Hippocampal formation (tissue), 2 donors: ENCODE measurements at places on chromosomes 16 and 17.

GRCh38 chr16:58684001-58684353, 593 bp downstream of the SLC38A7 start:
- no peak for DNase-seq

DNA sequence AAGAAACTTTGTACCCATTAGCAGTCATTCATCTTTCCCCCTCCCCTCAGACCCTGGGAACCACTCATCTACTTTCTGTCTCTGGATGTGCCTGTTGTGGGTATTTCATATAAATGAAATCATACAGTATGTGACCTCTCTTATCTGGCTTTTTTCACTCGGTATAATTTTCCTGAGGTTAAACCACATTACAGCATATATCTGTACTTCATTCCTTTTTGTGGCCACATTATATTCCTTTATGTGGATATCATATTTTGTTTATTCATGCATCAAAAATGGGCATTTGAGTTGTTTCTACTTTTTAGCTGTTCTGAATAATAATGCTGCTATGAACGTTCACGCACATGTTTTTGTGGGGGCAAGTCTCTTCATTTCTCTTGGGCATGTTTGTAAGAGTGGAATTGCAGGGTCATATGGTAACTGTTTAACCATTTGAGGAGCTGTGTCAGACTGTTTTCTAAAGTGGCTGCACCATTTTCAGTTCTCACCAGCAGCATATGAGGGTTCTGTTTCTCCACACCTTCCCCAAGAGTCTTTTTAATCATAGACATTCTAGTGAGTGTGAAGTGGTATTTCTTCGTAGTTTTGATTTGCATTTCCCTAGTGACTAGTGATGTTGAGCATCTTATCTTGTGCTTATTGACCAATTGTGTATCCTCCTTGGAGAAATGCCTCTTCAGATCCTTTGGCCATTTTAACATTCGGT, 3.8 kb downstream of the SNX29 start:
- DNase-seq, result no peak

DNA sequence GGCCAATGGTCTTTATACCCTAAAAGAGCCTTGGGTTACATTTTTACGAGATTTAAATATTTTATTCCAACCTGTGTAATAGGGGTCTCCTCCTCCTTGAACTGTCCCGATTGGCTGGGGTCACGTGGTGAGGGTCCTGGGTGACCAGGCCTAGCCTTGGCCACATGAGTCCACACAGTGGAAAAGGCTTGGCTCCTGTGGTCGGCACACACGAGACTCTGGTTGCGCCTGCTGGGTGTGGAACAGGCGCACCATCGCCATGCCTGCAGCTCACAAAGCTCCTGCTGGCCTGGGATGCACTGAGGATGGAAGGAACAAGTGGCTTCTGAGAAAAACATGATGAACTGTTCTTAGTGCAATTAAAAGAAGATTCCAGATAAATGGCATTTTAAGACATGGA, 103.9 kb upstream of the ZNF750 start:
- DNase-seq, result no peak

- DNase-seq, result no peak
These were observed 19.5 kb downstream of the PRR11 start for GRCh38 chr17:59175076-59175475.

- no peak for DNase-seq
These were observed 160.3 kb upstream of the DYNLRB2 start for GRCh38 chr16:80380514-80380913.

DNA sequence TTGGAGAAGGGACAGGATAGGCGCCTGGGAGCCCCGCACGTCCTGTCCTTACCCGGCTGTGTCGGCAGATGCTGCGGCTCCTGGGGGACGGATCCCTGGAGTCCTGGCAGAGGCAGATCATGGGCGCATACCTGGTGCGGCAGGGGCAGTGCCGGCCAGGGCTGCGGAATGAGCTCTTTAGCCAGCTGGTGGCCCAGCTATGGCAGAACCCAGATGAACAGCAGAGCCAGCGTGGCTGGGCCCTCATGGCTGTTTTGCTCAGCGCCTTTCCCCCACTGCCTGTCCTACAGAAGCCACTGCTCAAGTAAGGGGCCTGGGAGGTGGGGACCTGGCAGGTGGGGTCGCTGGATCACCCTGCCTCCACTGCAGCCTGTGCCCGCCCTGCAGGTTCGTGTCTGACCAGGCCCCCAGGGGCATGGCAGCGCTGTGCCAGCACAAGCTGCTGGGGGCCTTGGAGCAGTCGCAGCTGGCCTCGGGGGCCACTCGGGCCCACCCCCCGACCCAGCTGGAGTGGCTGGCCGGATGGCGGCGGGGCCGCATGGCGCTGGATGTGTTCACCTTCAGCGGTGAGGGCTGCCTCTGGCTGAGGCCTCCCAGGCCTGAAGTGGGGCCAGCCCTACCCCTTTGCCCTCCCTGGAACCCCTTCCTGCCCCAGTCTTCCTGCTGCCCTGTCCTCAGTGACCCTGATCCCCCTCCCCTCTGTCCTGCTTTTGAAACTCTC, 20.2 kb upstream of the SMIM5 start:
- no peak for DNase-seq

DNA sequence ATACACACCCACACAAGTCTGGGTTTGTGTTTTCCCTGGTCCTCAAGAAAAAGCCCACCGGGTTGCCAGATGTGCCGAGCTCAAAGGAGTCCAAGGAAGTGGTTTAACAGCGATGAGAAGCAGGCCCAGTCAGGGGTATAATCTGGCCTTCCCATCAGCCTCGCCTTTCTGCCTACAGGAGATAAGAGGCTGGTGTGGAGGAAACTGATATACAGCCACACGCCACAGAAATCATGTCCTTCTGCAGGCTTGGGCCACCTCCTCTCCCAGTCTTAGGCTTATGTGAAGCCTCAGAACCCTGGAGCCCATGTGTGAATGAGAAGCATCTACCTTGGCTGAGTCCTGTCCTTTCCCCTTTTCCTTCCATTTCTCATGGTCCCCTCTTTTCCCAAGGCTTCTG, 43.6 kb upstream of the MMP2 start:
- no peak for DNase-seq

DNA sequence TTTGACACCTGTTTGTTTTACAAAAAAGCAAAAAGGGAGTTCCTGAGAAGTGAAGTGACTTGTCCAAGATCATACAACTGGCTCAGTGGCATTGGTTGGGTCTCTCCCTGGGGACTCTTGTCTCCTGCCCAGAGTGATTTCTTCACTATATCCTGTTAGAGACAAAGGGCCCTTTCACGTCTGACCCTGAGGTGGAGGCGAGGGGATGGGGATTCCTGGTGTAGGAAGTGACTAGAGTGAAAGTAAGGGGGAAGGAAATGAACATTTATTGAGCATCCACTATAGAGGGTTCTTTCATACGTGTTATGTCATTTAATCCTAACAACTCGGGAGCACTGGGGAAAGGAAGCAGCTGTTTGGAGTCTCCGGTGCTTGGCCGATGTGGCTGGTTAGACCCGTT, 9.0 kb downstream of the ITGB3 start:
- DNase-seq, result no peak

DNA sequence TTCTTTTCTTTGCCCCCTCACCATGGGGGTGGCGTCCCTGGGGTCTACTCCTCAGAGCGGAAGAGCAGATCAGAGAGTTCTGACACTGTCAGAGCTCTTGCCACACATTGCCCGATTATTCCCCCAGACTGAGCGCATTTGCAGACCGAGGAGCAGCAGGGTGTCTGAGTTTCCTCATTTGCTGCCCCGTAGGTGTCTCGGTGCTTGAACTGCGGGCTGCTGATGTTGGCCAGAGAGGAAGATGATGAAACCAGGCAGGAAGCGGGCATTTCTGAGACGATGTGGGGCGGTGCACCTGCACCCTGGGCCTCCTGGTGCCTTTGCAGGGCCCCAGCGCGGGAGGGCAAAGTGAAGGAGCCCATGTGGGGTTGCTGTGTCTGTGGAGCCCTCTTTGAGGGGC, 55.2 kb downstream of the ARSG start:
- DNase-seq, result no peak

DNA sequence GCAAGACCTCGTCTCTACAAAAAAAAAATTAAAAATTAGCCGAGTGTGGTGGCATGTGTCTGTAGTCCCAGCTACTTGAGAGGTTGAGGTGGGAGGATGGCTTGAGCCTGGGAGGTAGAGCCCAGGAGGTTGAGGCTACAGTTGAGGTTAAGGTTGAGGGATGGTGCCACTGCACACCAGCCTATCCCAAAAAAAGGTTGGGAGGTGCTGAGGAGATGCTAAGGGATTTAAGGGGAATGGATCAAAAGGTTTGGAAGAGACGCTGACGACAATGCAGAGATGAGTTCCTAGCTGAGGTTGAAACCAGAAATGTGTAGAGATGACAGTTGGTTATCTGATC, 4.7 kb upstream of the NSMCE1 start:
- no peak for DNase-seq

- DNase-seq, result peak; percentile 62
These were observed 162.5 kb downstream of the MAF start for GRCh38 chr16:79437764-79438751.

DNA sequence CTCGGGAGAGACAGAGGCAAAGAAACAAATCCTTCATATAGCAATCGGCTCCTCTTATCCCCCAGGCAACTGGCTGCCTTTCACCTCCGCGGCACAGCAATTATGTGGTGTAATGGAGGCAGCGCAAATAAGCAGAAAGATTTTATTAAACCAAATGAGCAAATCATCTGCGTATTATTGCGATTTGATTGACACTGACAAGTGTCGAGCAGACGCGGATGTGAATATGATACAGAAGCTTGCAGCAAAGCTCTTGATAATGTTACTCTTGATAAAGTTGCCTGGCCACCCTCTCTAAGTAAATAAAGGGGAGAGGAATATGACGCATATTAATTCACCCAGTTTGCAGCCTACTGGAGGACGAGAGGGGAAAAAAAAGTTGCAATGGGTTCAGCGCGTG, 26.5 kb upstream of the AKTIP start:
- no peak for DNase-seq

- DNase-seq, result no peak
These were observed 167.8 kb downstream of the KATNIP start for GRCh38 chr16:27717726-27718125.

DNA sequence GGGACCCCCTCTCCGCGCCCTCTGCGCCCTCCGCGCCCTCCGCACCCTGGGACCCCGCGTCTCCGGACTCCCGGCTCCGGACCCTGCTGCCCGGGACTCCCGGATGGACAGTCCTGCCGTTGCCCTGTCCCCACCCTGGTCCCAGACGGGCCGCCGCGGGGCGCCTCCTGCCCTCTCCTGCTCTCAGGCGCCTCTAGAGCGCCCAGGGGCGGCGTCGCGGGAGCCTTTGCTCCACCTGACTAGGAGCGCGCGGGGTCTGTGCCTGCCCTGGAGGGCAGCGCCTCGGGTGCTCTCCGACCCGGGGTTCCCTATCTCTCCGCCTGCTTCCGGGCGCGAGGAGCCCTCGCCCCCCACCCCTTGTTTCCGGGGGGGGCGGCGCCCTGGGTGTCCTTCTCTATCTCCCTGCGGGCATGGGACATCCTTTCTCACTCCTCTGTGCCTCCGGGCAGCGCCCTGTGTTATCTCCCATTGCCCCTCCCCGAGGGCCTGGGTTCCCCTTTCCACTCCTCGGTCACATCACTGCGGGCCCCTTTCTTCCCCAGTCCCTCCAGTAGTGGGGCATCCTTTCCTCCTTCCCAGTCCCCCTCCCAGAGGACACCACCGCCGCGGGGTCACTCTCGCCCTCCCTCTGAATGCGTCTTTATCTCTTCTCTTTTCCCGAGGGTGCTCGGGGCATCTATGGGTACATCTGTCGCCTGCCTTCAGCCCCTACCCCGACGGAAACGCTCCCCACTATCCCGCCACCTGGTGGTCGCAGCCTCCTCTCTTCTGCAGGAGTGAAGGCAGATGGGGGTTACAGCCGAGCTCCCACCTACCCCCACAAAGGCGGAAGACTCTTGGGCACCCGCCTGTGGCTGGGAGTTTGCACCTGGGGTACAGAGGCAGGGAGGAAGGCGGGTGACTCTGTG, 875 bp downstream of the PRKCB start:
- DNase-seq, result no peak

- no peak for DNase-seq
These were observed 516.2 kb downstream of the HAPSTR1 start for GRCh38 chr16:9607515-9608230.

DNA sequence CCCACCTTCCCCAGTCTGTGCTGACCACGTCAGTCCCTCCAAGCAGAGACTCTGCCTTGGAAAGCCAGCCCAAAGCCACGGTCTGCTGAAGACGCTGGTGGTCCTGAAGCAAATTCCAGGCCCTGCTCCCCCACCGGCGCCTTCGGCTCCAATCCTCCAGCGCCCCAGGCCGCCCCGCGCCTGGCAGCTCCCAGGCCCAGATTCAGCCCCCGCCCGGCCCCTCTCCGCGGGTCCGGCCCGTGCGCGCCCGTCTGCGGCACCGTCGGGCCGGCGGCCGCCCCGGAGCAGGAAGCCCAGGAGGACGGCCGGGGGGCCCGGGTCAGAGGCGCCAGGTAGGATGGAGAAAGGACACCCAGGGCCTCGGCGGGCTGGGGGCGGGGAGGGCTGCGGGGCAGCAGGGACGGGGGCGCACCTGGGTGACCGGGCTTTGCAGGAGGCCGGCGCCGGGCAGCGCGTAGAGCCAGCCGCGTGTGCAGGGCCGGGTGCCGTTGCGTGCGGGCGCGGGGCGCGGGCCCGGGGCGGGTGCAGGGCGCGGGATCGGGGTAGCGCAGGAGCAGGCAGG, 594 bp upstream of the SLC22A31 start:
- no peak for DNase-seq

DNA sequence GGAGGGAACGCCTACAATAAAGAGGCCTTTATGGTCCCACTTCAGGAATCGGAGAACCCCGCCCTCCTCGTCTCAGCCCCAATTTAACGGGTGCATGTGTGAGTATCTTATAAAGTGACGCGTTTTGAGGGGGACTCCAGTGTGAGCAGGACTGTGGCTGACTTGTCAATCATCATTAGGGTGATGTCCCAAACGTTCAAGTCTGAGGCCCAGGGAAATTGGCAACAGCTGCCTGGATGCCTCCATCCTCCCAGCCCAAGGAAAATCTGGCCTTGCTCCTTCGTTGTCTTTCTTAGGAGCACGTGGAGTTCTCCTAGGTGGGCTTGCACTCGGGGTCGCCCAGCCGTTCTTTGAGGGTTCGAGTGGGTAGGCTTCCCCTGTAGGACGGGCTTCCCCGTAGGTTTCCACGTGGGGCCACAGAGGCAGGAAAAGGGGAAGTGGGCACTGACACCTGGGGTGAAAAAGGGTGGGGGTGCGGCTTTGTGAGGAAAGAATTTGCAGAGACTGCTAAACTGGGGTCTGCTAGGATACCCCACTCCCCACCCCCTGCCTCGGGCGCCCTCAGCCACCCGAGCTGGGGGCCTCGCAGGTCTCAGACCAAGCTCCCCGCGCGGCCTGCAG, 561 bp upstream of the HERPUD1 start:
- DNase-seq, result no peak

DNA sequence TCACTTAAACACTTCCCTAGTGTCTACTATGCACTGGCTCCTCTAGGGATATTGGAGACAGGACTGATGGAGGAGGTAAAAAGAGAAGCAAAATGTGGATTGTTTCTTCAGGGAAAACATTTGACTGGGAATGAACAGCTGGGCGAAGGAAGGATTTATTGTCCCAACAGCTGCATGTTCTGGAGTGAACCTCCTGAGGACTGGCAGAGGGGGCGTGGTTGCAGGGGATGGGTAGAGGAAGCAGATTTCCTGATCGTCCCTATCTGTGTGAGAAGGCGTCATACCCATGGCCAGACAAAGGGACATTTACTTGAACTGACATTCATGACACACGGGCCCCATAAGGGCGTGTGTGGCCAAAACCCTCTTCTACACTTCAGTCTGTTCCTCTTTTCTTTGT, 321.5 kb downstream of the MAP2K4 start:
- no peak for DNase-seq
